ENCODE measurements at places on chromosomes 6 and 20.

- no peak for DNase-seq
Measured at GRCh38 chr6:44789061-44789460, 401.6 kb downstream of the CDC5L start.

DNA sequence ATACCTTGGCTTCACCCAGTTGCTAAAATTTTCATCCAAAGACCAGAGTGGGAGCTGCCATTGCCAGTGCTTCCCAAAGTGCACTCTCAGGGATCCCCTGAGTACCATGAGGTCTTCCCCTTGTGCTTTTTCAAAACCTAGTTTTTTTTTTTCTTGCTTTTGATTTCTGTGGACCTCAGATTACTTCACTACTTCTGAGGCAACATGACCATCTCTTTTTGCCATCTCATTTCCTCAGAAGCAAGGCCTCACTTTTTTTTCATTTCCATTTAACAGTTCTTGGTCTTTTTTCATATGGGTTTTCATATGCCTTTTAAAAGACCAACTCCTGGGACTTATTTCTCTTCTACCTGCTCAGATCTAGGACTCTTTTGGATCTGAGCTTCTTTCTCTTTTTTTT is 64.1 kb upstream of the MMS22L start:
- no peak for DNase-seq

- no peak for DNase-seq
Measured at GRCh38 chr6:108114841-108115597, 40.5 kb upstream of the OSTM1 start.

- no peak for DNase-seq
Measured at GRCh38 chr20:33674294-33675135, at the start of gene NECAB3. TSS of gene NECAB3 (minus strand) at chr20:33674428. CDS start at chr20:33674352, 76 bp downstream.
